ENCODE measurements at places on chromosomes 5 and 9.

DNA sequence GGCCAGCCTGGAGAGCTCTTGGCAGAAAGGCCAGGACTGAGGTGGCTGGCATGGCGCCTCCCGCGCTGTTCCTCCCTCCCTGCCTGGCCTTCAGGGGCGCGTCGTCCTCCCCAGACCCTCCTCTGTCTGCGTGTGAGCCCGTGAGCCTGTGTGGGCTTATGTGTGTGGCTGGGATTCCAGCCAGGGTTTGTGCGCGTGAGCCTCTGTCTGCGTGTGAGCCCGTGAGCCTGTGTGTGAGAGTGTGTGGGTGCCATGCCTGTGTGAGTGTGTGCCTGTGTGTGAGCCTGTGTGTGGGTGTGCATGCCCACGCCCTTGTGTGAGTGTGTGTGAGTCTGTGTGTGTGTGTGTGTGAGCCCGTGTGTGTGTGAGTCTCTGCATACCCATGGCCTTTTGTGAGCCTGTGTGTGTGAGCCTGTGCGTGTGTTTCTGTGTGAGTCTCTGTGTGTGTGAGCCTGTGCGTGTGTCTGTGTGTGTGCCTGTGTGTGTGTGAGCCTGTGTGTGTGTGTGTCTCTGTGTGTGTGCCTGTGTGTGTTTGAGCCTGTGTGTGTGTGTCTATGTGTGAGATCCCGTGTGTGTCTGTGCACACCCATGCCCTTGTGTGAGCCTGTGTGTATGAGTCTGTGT lies 13.0 kb downstream of the RXRA start:
- DNase-seq: no peak

GRCh38 chr9:26335116-26335515 lies 557.5 kb downstream of the CAAP1 start:
- DNase-seq: no peak

- no peak for DNase-seq
Observed at GRCh38 chr5:78005021-78005785, 229.1 kb upstream of the TBCA start.

GRCh38 chr5:122114501-122114900 lies 14.8 kb upstream of the ZNF474 start:
- DNase-seq: no peak

GRCh38 chr9:133119846-133120500 lies 1.1 kb downstream of the RALGDS start:
- DNase-seq: no peak

DNA sequence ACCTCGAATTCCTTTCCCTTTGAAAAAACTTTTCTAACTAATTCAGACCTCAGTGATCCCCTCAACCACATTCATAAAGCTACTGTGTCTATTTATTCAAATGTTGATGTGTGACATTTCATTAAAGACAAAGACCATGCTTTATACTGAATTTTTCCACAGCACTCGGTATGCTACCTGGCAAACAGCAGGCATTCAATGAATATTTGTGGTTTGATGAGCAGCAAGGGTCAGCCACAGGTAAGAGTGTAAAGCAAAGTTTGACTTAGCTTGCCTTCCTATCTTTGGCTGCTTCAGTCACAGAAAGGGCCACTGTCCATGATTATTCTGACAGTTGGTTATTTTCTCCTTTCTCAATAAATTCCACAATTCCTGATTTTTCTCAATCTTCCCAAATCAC lies 5.1 kb upstream of the CDC42SE2 start:
- DNase-seq: no peak

DNA sequence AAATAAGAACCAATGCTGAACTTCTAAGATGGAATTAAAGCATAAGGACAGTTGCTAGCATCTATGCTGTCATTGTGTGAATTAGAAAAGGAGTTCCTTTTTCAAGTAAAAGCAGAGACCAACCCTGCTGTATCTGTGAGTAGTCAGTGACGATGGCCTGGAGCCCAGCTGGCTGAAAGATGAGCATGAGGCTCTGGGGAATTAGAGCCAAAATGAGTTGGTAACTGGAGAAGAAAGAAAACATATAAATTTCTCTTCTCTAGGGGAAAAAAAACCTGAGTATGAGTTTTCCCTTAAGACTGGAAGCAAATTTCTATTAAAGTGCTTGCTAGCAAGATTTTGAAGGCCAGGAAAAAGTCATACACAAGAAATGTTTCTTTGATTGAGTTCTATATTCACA lies 1.6 kb upstream of the SPZ1 start:
- DNase-seq: no peak

DNA sequence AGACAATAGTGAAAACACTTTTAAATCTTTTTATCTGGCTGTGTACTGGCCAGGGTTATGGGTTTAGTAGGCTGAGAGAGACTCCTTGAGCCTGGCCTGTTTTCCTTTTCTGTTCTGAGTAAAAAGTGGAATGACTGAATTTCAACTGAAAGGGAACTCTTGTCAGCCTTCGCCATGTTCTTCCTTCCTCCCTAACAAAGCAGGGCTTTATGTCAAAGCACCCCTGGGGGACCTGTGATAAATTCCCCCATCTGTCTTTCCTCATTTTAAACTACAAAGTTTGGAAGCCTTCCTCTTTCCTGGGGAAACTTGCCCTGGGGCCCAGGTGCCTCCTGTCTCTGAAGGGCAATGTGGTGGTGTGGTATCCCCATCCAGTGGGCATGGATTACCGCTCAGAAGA lies 29.7 kb downstream of the LARP1 start:
- no peak for DNase-seq

GRCh38 chr5:32713770-32714381 lies 2.8 kb downstream of the NPR3 start:
- no peak for DNase-seq

DNA sequence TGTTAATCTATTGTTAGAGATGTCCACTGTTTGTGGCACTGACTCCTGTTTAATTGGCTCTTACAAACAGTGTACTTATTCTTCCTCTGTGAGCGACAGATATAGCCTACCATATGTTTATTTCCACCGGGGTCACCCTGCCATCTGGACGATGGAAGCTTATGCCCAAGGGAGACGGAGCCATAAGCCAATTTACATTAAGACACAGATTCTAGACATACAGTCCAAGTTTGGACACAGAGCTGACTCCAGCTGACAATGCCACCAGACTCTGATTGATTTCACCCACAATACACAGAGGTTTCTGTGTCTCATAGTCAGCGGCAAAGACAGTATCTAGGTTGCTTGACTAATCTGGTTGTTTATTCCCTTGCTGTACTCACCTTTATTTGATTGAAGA lies 198.9 kb downstream of the ENC1 start:
- DNase-seq: no peak

Measured in esophagus squamous epithelium (tissue), 5 donors.